Mesothelial cell of epicardium (in vitro differentiated cells): ENCODE measurements at places on chromosomes 13 and 19. TPM values are rescaled to one million over a fixed set of nuclear protein-coding genes. Genes with fewer than 3 reads are reported as not detected.
A peak's percentile ranks its signal among the peaks of the same experiment; 100 is the strongest.

- no peak overlapping the region for H3K4me3 ChIP-seq
- DNase-seq = no peak
- no peak overlapping the region for H3K27ac ChIP-seq
- no peaks in the 10 kb centered on the region for H3K4me1 ChIP-seq
- peaks cover 41% of the 10 kb centered on the region for H3K27me3 ChIP-seq
- peaks cover 8% of the 10 kb centered on the region for H3K36me3 ChIP-seq
Measured at GRCh38 chr19:42193706-42194105, 23.8 kb downstream of the DEDD2 start.

- no peak overlapping the region for H3K4me3 ChIP-seq
- DNase-seq = no peak
- H3K27me3 ChIP-seq = no peaks in the 10 kb centered on the region
- H3K27ac ChIP-seq = no peak overlapping the region
- H3K36me3 ChIP-seq = peaks cover 5% of the 10 kb centered on the region
Measured at GRCh38 chr19:50795664-50796073, 5.5 kb downstream of the ACP4 start.

DNA sequence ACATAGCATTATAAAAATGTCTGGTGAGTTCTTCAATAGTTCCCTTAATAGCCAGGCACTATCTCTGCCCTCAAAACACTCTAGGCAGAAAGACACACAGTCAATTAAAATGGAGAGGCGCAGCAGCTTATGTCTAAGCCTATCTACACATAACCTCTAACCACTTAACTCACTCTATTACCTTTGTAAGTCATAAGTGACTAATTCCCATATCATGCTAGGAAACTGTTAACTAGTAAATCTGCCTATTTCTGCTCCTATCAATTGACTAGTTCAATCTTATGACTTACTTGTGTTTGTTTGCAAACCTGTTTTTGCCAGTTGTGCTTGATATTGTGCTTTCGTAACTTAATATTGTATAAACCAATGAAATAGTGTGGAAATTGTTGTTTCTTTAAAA is 3.2 kb downstream of the CCDC122 start:
- H3K4me3 ChIP-seq = no peak overlapping the region
- H3K36me3 ChIP-seq = no peaks in the 10 kb centered on the region
- no peak overlapping the region for H3K27ac ChIP-seq
- H3K4me1 ChIP-seq = peaks cover 30% of the 10 kb centered on the region
- DNase-seq = no peak

DNA sequence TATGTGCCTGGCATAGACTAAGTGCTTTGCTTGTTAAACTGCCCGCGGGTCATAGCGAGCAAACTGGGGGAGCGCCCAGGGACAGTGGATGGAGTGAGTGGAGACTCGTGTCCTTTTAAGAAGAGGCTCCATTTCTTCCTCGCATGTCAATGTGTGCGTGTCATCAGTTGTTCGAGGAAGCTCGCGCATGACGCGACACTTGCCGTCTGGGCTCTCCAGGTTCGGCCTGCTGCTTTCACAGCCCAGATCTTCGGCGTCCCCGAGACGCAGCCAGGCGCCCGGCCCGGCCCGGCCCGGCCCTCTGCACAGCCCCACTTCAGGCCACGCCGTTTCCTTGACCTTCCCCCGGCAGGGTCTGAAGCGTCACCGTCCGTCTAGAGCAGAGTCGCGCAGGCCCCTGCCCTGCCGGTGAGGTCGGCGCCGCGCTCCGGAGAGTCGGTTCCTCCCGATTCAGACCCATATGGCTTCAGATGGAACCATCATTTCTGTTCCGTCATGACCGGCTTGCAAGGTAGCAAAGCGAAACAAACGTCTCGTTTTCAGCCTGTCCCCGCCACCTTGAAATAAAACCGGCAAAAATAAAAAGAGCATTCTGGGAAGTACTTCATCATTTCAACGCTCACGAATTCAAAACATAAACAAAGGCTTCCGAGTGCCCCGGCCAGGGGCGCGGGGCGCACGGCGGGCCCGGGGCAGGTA is 599 bp upstream of the ARHGEF7 start:
- H3K4me1 ChIP-seq = peaks cover 20% of the 10 kb centered on the region
- peak overlapping the region; percentile 77 for H3K27ac ChIP-seq
- H3K4me3 ChIP-seq = peak overlapping the region; percentile 78
- DNase-seq = peak; percentile 49

DNA sequence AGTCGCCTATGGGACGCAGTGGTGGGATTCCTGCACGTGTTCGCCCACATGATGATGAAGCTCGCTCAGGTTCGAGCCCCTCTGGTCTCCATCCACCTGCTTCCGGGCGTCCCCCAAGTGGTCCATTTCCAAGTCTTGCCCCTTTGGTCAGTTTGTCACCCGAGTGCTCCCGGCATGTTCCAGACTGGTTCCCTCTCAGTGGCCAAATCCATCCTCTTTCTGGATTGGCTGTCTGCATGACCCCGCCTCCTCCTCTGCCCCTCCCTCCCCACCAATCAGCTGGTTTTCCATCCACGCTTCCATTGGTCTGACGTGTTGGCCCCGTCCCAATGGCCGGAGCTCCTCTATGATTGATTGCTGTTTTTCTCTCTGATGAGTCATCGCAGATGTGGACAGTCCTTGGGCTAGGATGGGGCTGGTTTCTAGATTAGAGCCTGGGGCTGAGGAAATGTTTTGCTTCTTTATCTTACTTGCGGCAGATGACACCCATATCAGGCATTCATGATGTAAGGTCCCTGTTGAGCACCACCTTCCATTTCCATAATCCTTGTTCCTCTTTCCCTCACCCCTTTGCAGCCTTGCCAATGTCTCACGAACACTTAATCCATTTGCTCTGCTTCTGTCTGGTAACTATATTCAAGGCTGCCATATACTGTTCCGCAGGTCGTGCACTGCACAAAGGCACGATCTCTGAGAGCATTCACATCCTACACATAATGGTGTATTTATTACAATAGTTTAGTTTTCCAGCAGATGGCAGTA is 73.8 kb downstream of the MAP4K1 start:
- no peaks in the 10 kb centered on the region for H3K36me3 ChIP-seq
- no peak overlapping the region for H3K4me3 ChIP-seq
- DNase-seq = no peak

- H3K4me3 ChIP-seq = no peak overlapping the region
- DNase-seq = no peak
- no peak overlapping the region for H3K27ac ChIP-seq
- no peaks in the 10 kb centered on the region for H3K4me1 ChIP-seq
Measured at GRCh38 chr13:49023431-49023830, 47.7 kb downstream of the FNDC3A start.

DNA sequence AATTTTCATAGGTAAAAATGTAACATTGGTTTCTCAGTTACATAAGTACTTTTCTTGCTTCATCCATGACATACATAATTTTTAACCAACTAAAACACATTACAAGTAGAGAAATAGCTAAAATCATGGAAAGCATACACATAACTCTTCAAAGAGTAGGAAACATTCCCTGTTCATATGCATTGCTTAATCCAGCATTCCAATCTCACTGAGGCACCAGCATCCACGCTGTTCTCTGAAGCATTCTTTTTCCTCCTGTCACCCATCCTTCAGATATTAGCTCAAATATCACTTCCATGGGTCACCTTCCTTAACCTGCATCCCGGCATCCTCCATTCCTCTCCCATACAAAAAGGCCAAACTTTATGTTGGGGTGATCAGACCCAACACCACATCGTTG is 79.1 kb downstream of the ZNF254 start:
- no peaks in the 10 kb centered on the region for H3K27me3 ChIP-seq
- no peak overlapping the region for H3K4me3 ChIP-seq
- no peak for DNase-seq

The WDR88 gene
- not detected in 3 replicates for total RNA-seq

The PGLYRP2 gene
- total RNA-seq = not detected in 3 replicates

DNA sequence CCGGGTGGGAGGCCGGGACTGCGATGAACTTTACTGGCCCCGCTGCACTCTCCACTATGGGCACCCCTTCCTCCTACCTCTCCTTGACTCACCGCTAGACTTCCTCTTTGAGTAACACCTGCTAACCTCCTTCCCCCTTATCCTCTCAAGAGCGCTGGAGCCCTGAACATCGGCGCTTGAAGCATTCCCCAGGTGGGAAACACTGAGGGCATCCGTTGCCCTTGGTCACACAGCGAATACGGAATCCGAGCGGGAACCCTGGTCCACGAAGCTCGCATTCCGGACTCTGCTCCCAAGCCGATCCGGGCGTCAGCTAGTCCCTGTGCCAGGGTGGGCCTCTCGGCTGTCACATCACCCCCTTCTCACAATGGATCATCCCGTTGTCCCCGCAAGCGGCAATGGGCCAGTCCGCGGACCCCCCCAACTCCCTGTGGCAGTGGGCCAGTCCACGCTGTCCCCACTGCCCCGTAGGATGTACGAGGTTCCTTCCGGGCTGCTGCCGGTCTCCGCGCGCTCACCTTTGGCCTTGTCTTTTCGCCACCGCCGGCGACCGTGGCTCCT is 4.2 kb downstream of the LIPE start:
- H3K4me3 ChIP-seq = peak overlapping the region; percentile 78
- H3K4me1 ChIP-seq = peaks cover 29% of the 10 kb centered on the region
- H3K27ac ChIP-seq = no peak overlapping the region
- peaks cover 5% of the 10 kb centered on the region for H3K27me3 ChIP-seq
- peak; percentile 64 for DNase-seq

DNA sequence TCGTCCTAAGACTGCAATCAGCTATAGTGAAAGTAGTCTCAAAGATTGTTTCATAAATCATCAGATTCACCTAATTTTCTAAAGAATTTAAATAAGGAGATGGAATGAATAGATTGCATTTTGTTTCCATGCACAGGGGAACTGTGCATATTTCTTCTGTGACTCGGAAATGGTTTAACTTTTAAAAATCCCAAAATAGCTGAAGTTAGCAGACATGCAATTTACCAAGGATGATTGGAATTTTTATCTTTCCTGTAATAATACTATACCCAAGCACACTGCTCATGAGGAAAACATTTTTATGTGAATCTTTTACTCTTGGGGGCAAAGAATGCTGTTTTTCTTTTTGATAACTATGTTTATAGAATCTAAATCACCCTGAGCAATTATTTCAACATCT is 15.0 kb upstream of the LMO7 start:
- DNase-seq = no peak
- no peaks in the 10 kb centered on the region for H3K27me3 ChIP-seq
- no peak overlapping the region for H3K4me3 ChIP-seq
- H3K4me1 ChIP-seq = peaks cover 36% of the 10 kb centered on the region
- peak overlapping the region; percentile 51 for H3K27ac ChIP-seq

GRCh38 chr13:23703246-23703860 is 133.1 kb downstream of the TNFRSF19 start:
- no peaks in the 10 kb centered on the region for H3K27me3 ChIP-seq
- H3K36me3 ChIP-seq = no peaks in the 10 kb centered on the region
- no peak overlapping the region for H3K4me3 ChIP-seq
- DNase-seq = no peak
- no peak overlapping the region for H3K27ac ChIP-seq

DNA sequence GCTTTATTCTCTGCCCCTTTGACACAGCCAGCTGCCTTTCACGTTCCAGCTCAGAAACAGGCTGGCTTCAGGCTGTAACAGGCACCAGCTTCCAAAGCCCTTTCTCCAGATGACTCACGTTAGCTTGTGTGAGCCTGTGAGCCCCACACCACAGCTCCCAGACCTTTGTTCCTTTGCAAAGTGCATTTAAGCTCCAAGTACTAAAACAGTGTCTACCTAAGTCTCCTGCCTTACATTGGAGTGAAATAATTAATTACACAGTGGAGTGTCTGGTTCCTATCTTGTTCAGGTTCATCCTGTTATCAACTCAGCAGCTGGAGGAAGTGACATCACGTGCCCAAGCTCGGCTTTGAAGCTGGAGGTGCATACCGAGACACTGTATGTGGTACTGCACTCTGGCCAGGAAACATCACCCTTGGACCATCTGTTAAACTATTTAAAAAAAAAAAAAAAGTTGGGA is 475.8 kb downstream of the FOXO1 start:
- DNase-seq = no peak
- peaks cover 4% of the 10 kb centered on the region for H3K27me3 ChIP-seq
- H3K4me3 ChIP-seq = no peak overlapping the region

DNA sequence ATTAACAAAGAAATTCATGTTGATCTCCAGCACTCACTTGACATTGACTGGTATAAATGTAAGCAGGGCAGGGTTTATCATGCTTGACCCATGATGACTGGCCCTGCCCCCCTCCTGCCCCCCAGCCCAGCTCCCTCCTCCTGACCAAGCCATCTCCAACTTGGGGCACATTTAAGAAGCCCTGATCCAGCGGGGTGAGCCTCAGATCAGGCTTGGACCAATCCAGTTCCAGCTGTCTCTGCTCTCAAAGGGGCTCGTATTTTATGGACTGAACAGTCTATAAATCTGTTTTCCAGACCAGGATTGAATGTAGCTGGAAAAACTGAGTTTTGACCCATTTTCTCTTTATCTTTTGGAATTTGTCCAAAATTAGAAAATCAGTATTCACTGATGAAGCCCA is 100.0 kb downstream of the COL4A1 start:
- peaks cover 26% of the 10 kb centered on the region for H3K36me3 ChIP-seq
- H3K27me3 ChIP-seq = no peaks in the 10 kb centered on the region
- H3K27ac ChIP-seq = peak overlapping the region; percentile 59
- no peak overlapping the region for H3K4me3 ChIP-seq
- no peaks in the 10 kb centered on the region for H3K4me1 ChIP-seq

DNA sequence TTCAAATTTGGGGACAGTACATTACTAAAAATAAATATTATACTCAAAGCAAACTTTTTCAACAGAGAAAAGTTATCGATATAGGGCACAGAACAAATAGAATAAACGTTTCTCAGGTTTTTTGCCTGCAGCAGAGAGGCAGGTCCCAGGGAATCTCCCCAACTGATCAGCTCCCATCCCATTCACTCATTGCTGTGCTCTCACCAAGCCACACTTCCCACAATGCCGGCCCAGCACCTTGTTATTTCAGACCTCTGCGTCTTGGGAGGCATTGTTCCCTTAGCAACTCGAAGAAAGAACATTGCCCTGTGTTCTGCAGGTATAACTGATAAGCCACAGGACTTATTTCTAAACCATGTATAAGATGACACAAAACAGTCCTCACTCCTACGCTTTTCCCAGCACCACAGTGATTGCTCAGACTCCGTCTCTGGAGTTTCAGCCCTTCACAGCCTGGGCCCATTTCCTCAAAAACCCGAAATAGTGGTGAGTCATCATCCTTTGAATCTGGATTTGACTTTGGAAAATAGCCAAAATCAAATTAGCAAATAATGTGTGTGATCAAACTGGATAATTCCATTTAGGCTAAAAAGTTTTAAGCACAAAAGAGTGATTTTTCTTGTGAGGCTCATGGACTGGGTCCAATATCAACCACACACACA is 100.4 kb downstream of the DCLK1 start:
- DNase-seq = no peak
- H3K4me3 ChIP-seq = no peak overlapping the region
- peak overlapping the region; percentile 89 for H3K27ac ChIP-seq
- H3K36me3 ChIP-seq = peaks cover 2% of the 10 kb centered on the region

The SHANK1 gene
- 11.9 to 14.0 TPM (median 13.5 TPM) in 3 replicates for total RNA-seq
